ENCODE measurements at places on chromosomes 4 and X.

DNA sequence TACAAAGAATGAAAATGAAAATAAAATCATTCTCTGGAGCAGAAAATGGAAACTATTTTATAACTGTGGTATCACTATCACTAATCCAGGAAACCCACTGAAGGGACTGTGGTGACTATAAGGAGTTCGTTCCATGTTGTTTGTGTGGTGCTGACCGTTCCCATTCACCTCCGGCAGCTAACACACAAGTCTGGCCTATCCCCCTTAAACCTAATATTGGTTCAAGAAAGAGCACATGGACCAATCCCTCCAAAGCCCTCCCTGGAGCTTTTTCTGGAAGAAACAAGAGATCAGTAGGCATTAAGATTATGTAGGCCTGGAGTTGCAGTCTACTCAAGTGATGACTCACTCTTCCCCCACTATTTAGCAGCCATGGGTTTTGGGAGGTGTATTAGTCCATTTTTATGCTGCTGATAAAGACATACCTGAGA, 25.9 kb upstream of the FAM241A start:
- DNase-seq, result no peak

GRCh38 chr4:185219551-185220344, 10.3 kb downstream of the SNX25 start:
- no peak for DNase-seq

GRCh38 chr4:133799717-133800315, 401.8 kb downstream of the PABPC4L start:
- no peak for DNase-seq

- no peak for DNase-seq
Measured at GRCh38 chr4:106893903-106894302, 142.2 kb downstream of the DKK2 start.

DNA sequence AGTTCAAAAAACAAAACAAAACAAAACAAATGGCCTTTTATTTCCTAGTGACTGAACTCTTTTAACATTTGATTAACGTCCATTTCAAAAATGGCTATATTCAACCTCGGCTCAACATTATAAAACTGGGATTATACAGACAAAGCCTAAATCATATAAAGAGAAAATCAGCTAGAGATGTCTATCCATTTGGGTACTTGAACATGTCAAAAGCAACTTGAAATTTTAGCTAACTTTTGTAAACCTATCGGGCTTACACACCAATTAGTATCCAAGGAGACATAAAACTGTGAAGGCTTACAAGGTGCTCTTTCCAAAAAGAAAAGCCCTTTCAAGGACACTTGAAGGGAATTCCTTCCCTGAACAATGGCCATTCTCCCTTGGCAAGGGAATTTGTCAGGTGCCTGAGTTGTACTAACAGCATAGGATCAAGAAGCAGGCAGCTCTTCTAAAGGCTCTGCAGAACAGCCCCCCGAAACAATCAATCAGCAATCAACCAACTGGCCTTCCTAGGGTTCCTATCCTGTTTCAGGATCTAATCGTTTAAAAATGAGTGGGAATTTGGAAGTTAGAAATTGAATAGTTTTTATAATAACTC, 633.7 kb upstream of the HTR2C start:
- no peak for DNase-seq

GRCh38 chr4:123588631-123589241, 192.1 kb downstream of the SPRY1 start:
- DNase-seq, result no peak

DNA sequence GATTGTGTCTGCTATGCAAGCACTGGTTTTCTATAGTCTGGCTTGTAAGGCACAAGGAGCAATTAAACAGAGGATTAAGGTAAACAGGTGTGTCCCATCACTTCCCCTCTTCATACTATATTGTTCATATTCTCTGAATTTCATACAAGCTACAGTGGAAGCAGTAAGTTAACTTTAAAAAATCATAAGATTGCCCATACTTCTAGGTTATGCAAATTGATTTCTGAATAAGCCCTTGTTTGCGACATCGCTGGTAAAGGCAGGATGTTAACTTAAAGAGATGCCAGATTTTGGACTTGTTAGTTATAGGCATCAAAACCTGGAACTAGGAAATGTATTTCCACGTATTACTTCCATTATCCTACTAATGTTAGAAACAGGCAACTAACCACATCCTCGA, 1.0 kb upstream of the TMEM131L start:
- no peak for DNase-seq

- DNase-seq, result no peak
Measured at GRCh38 chr4:75726577-75726976, 2.2 kb downstream of the USO1 start.

DNA sequence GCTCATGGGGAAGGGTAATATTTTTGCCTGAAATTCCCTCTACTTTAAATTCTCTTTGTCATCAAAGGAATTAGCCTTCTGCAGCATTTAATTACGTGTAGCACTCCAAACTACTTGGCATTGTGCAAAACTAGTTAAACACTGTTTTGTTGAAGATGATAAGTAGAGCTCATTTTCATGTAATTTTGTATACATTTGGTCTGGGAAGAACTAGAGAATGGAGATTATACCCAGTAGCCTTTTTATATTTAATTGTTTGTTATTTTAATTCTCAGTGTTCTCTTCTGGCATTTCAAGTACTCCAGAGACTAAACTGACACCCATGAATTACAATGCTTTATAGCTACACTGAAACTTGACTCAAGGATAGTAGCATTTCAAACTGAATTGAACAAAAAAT, 211.5 kb upstream of the SMIM31 start:
- DNase-seq, result no peak

GRCh38 chr4:76447393-76447851, 12.4 kb downstream of the SHROOM3 start:
- DNase-seq, result no peak

GRCh38 chr4:89797117-89797516, 39.8 kb downstream of the SNCA start:
- DNase-seq, result no peak

GRCh38 chr4:56048383-56048701, 99.6 kb downstream of the CEP135 start:
- DNase-seq, result no peak

DNA sequence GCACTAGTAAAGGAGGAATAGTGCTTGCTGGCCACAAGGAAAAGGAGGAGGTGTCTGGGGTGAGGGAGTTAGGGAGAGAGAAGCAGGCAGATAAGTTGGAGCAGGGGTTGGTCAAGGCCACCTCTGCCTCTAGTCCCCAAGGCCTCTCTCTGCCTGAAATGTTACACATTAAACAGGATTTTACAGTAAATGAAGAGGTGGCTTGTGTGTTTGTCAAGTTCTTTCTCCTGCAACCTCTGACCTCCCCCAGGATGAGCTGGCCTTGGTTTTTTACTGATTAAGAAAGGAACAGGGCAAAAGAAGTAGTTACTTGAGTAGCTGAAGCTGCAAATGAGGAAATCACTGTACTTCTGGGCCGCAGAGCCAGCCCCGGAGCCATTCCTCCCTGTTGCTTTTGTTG, 2.0 kb downstream of the GJB1 start:
- DNase-seq, result no peak

GRCh38 chr4:104989371-104989770, 157.3 kb upstream of the TET2 start:
- no peak for DNase-seq

DNA sequence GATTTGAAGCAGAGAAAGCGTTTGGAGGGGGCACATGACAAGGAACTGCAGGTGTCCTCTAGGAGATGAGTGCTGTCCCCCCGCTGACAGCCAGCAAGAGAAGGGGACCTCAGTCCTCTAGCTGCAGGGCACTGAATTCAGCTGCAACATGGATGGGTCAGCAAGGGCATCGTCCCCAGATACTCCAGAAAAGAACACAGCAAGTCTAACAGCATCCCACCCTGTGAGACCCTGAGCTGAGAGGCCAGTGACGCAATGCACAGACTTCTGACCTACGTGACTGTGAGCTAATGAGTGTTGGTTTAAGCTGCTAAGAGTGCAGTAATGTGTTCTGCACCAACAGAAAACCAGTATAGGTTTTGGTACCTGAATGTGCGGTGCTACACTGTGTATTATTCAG, 11.6 kb upstream of the CENPVL2 start:
- no peak for DNase-seq

DNA sequence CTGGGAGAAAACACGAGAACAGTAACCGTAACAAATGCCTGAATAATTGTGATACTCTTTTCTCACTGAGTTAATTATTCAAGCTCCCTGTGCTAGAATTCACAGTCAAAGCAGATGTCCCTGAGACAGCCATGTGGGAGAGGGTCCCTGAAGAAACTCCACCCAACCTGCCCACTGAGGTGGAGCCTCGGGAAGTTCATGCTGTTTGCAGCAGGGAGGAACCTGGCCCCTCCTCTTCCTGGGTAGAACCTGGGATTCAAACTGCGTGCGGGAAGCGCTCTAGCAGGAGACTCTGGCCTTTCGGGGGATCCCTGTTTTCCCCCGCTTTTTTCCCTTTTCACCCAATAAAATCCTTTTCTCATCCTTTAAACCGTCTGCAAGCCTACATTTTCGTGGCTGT, 20.2 kb upstream of the RHOH start:
- no peak for DNase-seq

- no peak for DNase-seq
Measured at GRCh38 chr4:83340692-83341343, 6.2 kb upstream of the HPSE start.

DNA sequence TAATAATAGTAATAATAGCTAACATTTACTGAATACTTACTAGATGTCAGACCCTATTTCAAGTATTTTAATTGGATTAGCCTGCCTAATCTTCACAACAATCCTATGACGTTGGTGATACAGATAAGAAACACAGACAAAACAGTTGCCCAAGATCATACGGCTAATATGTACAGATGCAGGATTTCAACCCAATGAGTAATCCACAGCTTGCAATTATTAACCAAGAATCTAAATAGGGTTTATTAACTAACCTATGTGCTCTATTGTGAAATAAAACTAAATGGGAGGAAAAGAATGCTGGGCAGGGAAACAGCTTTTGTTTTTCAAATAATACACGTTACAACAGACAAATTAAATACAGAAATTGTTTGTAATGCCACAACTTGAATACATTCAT, 23.4 kb downstream of the FBXO8 start:
- DNase-seq, result no peak

GRCh38 chr4:38621028-38621684, 42.8 kb upstream of the KLF3 start:
- DNase-seq, result no peak

DNA sequence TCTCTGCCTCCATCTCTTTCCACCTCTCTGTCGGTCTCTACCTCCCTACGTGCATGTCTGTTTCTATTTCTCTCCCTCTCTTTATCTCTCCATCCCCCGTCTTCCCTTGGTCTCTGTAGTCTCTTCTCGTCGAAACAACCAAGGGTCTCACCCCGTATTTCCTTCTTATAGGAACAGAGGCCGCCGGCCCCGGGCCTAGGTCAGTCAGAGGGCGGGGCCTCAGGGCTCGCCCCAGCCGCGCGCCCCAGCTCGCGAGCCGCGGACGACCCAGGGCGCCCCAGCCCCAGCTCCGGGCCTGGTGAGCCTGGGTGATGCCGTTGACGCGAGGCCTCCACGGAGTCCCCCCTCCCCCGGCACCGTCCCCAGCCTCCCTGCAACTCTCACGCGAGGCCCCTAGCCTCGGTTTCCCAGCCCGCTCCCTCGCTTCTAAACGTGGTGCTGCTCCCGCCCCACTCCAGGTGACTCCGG, 6.6 kb downstream of the TIMM17B start:
- no peak for DNase-seq

DNA sequence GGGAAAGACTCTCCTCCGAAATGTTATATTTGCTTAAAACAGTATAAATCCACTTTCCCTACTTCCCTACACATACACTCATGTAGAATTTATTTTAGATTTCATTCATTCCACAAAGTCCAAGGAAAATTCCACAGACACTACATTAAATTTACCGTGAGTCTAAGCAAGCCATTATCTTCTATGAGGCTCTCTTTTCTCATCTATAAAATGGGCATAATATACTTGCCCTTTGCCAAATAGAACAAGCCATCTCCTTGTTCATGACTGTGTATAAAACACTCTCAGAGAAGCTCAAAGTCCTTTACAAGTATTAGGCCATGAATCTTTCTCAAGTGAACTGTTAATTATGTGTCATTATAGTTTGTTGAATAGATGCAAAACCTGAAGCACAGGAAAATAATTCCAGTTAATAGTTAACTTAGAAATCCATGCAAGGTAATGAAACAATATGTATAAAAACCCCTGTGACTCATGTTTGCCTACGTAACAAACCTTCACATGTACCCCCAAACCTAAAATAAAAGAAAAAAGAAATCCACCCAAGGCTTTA, 10.7 kb downstream of the TEC start:
- DNase-seq, result no peak

GRCh38 chr4:84035568-84035967, 463.5 kb downstream of the NKX6-1 start:
- no peak for DNase-seq

DNA sequence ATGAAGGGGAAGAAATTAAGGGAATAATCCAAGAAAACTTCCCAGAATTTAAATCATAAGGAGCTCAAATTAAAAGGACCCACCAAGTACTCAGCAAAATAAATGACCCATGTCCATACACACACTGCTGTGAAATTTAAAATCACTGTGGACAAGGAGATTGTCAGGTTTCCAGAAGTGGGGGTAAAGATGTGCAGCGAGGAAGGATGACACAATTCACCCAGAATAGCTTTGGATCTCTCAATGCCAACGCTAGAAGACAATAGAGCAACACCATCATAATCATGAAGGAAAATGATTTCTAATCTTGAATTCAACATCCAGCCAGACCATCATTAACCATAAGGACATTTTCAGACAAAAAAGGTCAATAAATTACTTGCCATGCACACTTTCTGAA, 65.7 kb downstream of the CASK start:
- no peak for DNase-seq

DNA sequence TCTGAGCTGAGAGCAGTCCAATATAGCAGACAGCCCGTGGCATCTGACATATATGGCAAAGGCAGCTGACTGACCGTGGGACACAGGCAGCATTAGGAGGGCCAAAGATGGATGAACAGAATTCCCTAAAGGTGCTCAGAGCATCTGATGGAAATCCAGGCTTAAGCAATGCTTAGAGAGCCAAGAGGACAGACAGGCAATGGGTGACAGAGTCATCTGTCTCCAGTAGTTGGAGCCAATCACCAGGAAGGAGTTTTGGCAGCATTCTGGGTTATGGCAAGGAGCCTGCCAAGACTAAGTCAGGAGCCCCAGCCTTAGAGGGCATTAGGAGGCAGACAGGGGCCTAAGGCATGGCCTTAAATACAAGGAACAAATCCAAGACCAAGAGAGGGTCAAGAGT, 153.3 kb upstream of the USP9X start:
- DNase-seq, result no peak

DNA sequence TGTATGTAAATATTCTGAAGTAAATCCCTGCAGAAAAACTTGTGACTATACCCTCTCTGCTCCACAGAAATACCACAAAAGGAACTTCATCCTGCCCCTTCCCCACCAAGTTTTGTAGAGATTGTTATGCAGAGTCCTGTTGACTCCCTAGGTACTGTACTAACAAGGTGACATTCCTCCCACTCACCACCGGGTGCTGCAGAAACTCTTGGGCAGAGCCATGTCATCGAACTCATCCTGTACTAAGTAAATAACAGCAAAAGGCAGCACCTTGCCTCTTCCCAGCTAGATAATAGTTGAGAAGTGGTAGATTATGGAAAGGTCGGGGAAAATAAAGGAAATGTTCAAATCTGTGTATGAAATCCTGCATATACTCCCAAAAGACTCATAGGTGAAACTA, 233.3 kb downstream of the STPG2 start:
- no peak for DNase-seq

GRCh38 chrX:38102875-38103274, 96.5 kb downstream of the SYTL5 start:
- no peak for DNase-seq
